Neural progenitor cell (in vitro differentiated cells): ENCODE measurements at places on chromosomes 12 and 14. TPM values are rescaled to one million over a fixed set of nuclear protein-coding genes. Genes with fewer than 3 reads are reported as not detected.

Gene FAM181A
- total RNA-seq = not detected in 2 replicates

Gene IL22
- total RNA-seq = not detected in 2 replicates

Gene RFLNA
- total RNA-seq = 1.4 and 2.8 TPM in 2 replicates

DNA sequence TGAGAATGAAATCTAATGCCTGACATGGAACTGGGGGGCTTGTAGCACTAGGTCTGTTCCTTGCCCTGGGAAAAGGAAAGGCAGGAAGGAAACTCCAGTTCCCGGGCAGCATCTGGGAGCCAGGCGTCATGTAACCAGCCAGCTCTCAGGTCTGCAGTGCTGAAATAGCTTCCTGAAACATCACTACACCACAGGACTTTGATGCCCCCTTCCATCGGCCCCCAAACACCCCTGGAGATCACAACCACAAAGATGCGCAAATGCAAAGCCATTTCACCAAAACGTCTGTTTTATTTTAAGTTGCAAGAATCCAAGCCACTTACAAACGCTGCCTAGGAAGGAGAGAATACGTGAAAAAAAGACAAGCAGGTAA lies 40.9 kb downstream of the KCTD10 start:
- no peaks in the 10 kb centered on the region for H3K4me1 ChIP-seq
- H3K27ac ChIP-seq = no peak overlapping the region
- H3K4me3 ChIP-seq = no peak overlapping the region
- no peaks in the 10 kb centered on the region for H3K36me3 ChIP-seq
- no peaks in the 10 kb centered on the region for H3K27me3 ChIP-seq

DNA sequence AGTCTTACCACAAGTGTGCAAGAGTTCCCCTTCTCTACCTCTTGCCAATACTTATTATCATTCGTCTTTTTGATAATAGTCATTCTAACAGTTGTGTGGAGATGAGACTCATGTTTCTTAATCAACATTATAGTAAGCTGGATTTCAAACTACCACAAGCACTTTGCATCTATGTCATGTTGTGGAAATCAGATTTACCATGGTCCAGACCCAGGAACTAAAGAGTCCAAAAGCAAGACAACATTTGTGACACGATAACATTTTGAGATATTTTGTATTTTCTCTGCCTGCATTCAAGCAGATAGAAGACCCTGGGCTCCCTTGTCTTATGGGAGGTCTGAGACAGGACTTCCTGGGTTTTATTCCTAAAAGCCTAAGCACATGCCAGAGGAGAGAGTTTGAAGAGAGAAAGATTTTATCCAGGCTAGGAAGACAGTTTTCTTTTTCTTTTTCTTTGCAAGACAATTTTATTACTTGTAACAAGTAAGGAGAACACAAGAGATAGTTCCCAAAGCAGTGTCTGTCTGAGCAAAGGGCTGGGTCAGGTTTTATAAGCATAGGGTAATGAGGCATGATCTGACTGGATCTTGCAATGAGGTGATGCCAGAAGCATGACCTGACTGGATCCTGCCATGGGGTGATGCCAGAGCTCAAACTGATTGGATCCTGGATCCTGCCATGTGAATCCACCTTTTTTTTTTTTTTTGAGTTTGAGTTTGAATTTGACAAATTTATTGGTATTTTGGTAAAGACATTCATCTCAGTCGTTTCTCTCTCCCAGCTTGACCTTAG lies 180.5 kb upstream of the HMGA2 start:
- H3K27ac ChIP-seq = no peak overlapping the region
- H3K27me3 ChIP-seq = no peaks in the 10 kb centered on the region
- no peak overlapping the region for H3K4me3 ChIP-seq

DNA sequence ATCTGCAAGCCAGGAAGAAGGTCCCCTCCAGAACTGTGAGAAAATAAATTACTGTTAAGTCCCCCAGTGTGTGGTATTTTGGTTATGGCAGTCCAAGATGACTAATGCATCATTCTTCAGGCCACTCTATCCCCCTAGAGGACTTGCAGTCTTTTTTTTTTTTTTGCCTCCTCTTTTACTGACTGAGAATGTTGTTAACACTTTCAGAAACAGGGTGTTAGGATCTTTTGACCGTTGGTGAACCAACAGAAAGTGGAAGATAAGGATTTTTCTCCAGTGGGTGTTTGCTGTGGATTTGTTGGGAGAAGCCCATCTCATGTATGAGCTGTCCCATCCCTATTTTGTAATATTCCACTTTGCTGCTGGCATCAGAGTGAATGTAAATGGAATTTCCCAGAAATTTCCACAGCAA lies 37.8 kb downstream of the MARK3 start:
- H3K27ac ChIP-seq = no peak overlapping the region
- DNase-seq = no peak
- H3K36me3 ChIP-seq = no peaks in the 10 kb centered on the region
- no peaks in the 10 kb centered on the region for H3K27me3 ChIP-seq

DNA sequence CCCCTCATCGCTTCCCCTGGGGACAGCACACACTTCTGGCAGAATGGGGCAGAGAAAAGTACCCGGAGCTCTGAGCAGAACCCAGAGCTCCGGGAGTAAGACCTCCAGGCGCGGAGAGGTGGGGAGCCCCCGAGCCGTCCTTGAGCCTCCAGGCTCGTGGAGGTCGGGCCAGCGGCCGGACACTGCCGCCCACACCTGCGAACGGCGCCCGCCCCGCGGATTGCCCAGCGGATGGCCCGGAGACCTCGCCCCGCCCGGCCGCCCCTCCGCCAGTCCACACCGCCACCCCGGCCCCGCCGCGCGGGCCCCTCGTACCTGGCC lies 344 bp downstream of the SPTLC2 start:
- H3K4me1 ChIP-seq = peaks cover 6% of the 10 kb centered on the region
- no peak for DNase-seq
- H3K27ac ChIP-seq = no peak overlapping the region

DNA sequence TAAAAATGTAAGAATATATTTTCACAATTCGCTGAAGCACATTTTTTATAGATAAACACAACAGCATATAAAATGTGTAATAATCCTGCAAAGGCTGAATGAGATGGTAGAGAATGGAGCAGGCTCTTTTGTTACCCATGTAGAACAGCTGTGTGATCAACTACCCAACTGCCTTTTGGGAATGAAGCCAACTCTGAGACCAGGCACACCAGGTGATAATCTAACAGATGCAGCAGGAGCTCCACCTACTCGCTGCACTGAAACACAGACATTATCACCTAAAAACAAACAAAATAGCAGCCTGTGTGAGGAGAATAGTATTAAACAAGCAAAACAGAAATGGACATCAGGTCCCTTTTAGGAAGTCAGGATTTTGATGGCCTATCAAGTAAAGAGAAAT lies 183.3 kb downstream of the CCDC59 start:
- no peaks in the 10 kb centered on the region for H3K36me3 ChIP-seq
- H3K4me3 ChIP-seq = no peak overlapping the region
- peak; percentile 6 for DNase-seq
- no peak overlapping the region for H3K27ac ChIP-seq
- H3K4me1 ChIP-seq = no peaks in the 10 kb centered on the region

- no peak overlapping the region for H3K4me3 ChIP-seq
- H3K36me3 ChIP-seq = no peaks in the 10 kb centered on the region
- DNase-seq = no peak
These were observed 103.4 kb upstream of the RBM19 start for GRCh38 chr12:114069507-114069906.

DNA sequence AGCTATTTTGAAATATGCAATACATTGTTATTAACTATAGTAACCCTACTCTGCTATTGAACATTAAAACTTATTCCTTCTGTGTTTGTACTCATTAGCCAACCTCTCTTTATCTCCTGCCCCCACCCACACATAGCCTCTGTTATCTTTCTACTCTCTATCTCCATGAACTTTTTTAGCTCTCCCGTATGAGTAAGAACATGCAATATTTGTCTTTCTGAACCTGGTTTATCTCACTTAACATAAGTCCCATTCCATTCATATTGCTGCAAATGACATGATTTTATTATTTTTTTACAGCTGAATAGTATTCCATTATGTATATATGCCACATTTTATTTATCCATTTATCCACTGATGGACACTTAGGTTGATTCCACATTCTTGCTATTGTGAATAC lies 79.0 kb upstream of the AMIGO2 start:
- no peaks in the 10 kb centered on the region for H3K27me3 ChIP-seq
- no peak overlapping the region for H3K27ac ChIP-seq
- H3K4me1 ChIP-seq = no peaks in the 10 kb centered on the region
- no peak for DNase-seq

- no peaks in the 10 kb centered on the region for H3K27me3 ChIP-seq
- no peaks in the 10 kb centered on the region for H3K36me3 ChIP-seq
- no peak overlapping the region for H3K27ac ChIP-seq
- peaks cover 34% of the 10 kb centered on the region for H3K4me1 ChIP-seq
These were observed 112.8 kb upstream of the PELI2 start for GRCh38 chr14:56005191-56006053.

DNA sequence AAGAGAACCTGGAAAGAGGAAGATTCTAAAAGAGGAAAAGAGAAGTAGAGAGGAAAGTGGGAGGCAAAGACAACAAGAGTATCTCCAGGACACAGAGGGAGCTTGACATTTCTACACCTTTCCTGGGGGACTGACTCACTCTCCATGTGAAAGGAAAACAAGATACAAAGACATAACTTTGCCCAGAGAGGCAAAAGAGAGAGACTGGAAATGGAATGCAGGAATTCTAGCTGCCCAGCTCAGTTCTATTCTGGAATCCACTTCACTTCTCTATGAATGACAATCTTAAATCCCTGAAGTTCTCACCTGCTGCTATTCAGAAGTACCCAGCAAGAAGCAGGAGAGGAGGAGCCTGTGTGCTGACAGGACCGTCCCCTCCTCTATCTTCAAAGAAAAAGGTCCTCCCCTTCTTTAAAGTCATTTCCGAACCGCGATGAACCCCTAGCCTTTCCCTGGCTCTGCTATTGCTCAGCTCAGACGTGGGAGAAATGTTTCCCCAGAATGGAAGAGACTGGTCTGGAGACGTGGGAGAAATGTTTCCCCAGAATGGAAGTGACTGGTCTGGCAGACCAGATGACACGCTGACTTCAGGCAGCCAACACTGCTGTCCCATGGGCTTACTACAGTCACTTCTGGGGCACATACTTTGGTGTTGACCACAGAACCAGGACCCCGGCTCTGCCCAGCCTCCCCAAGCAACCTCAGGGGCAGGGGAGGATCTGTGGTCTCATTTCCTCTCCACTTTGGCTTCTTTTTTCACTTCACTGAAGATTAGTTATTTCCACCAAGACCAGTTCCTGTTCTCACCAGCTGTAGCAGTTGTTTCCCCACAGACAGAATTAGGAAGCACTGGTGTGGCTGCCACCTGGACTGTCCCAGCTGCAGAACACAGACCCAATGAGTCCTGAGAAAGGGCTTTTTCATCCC lies 8.3 kb downstream of the FMNL3 start:
- H3K4me3 ChIP-seq = no peak overlapping the region
- H3K4me1 ChIP-seq = peaks cover 31% of the 10 kb centered on the region
- H3K27ac ChIP-seq = no peak overlapping the region

GRCh38 chr12:72282721-72283120 lies 10.6 kb downstream of the TRHDE start:
- H3K27me3 ChIP-seq = no peaks in the 10 kb centered on the region
- no peak overlapping the region for H3K4me3 ChIP-seq
- no peaks in the 10 kb centered on the region for H3K4me1 ChIP-seq
- H3K36me3 ChIP-seq = no peaks in the 10 kb centered on the region

DNA sequence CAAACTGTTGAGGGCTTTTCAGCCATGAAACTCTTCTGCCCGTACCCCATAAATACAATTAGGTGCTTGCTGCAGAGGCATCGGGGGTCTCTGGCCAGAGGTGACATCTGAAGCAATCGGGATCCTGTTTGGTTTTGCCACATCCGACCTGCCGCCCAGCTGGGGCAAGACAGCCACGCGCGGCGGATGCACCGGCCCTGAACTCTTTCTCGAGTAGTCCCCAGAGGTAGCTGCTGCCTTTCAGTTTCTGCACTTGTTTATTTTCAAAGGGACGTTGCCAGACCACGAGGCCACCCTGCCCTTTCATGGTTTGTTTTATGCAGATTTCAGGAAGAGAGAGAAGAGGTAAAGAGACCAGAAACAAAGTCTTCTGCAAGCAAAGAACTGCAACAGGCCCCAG lies 10.6 kb upstream of the MLXIP start:
- H3K4me3 ChIP-seq = no peak overlapping the region
- H3K36me3 ChIP-seq = no peaks in the 10 kb centered on the region
- H3K27me3 ChIP-seq = peaks cover 7% of the 10 kb centered on the region
- peaks cover 13% of the 10 kb centered on the region for H3K4me1 ChIP-seq

- H3K27me3 ChIP-seq = peaks cover 4% of the 10 kb centered on the region
- DNase-seq = peak; percentile 94
- H3K4me3 ChIP-seq = peak overlapping the region; percentile 97
- H3K27ac ChIP-seq = peak overlapping the region; percentile 79
- H3K36me3 ChIP-seq = no peaks in the 10 kb centered on the region
- H3K4me1 ChIP-seq = peaks cover 32% of the 10 kb centered on the region
These were observed 1.4 kb downstream of the FIGNL2 start for GRCh38 chr12:51846911-51847642.
